ENCODE measurements at places on chromosomes 2 and 18. TPM values are rescaled to one million over a fixed set of nuclear protein-coding genes. Genes with fewer than 3 reads are reported as not detected.

DNA sequence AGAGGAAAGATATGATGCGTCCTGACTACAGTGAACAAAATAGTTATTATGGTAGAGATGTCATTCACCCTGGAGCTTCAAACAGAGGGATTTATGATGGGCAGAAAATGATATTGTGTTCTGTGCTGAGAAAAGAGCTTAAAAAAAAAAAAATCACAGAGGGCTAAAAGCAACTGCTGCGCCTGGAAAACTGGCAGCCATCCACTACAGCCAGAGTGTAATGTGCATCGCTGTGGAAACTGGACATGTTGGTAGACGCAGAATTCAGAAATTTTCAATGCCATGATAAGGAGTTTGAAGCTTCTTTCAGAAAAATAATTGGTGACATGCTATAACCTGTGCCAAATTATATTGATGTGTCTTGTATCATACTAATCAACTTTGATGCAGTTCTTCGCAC is 122.9 kb upstream of the SOX11 start:
- H3K36me3 ChIP-seq: no peaks in the 10 kb centered on the region
- no peak overlapping the region for H3K4me3 ChIP-seq
- H3K4me1 ChIP-seq: no peaks in the 10 kb centered on the region
- H3K27me3 ChIP-seq: no peaks in the 10 kb centered on the region
- H3K27ac ChIP-seq: no peak overlapping the region
- no peak for DNase-seq

RAB27B gene
- 2.3 TPM for total RNA-seq

GRCh38 chr2:83196225-83196624 is 1262.9 kb downstream of the SUCLG1 start:
- no peaks in the 10 kb centered on the region for H3K4me1 ChIP-seq
- DNase-seq: no peak
- H3K27ac ChIP-seq: no peak overlapping the region
- no peaks in the 10 kb centered on the region for H3K36me3 ChIP-seq

- H3K4me3 ChIP-seq: no peak overlapping the region
- no peaks in the 10 kb centered on the region for H3K4me1 ChIP-seq
- no peaks in the 10 kb centered on the region for H3K27me3 ChIP-seq
- DNase-seq: no peak
- H3K36me3 ChIP-seq: no peaks in the 10 kb centered on the region
Observed at GRCh38 chr18:77676910-77677309, 427.3 kb downstream of the GALR1 start.

DNA sequence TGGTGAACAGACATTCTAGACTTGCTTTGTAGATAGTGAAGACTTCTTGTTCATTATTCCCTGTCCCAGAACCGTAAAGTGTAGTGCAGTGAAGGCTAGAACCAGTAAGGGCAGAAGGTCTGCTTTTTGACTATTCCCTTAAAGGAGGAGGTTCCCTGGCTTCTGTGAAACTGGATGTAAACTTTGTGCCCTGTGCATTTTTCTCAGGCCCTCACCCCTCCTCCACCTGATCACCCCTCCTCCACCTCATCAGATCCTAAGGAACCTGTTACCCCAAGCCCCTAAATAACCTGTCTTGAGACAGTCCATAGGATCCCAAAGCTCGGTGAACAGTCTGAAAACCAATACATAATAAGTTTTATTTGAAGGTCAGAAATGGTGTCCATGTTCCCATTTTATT is 33.7 kb downstream of the SFT2D3 start:
- no peak overlapping the region for H3K27ac ChIP-seq
- H3K27me3 ChIP-seq: no peaks in the 10 kb centered on the region
- H3K36me3 ChIP-seq: no peaks in the 10 kb centered on the region
- no peak overlapping the region for H3K4me3 ChIP-seq
- DNase-seq: no peak

- H3K36me3 ChIP-seq: no peaks in the 10 kb centered on the region
- DNase-seq: no peak
Observed at GRCh38 chr2:16584084-16584483, 81.5 kb downstream of the CYRIA start.

All from naive thymus-derived CD4-positive, alpha-beta T cell (primary cell).